Activated T-cell treated with anti-CD3 and anti-CD28 coated beads, Interleukin-2, amount 50 U/mL, for 72 hours (primary cell): ENCODE measurements at places on chromosomes 4 and X. TPM values are rescaled to one million over a fixed set of nuclear protein-coding genes. Genes with fewer than 3 reads are reported as not detected.

DNA sequence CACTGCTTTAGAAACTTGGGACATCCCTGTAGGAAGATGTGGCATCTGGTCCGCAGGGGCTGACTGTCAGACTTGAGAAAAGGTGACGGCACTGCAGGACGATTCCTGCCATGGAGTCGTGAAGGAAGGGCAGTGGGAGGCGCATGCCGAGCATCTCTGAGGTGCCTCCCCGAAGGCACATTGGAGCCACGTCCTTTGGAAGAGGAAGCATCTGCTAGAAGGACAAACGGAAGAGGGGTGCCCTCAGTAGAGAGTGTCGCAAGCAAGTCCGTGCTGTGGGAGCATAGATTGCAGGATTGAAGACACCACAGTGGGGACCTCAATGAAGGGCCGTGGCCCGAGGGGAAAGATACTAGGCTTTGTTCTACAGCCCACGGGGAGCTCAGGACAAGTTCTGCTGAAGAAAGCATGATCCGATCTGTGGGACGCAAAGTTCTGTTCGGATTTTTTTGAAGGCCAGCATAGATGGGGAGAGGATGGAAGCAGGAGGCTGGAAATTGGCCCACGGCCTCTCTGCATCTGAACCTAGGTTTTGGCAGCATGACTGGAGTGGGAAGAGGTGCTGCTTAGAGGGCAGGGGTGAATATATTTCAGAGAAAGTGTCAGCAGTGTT, 24.2 kb upstream of the HELT start:
- no peak for DNase-seq

GRCh38 chr4:165763640-165764039, 109.4 kb upstream of the TLL1 start:
- no peak for DNase-seq

DNA sequence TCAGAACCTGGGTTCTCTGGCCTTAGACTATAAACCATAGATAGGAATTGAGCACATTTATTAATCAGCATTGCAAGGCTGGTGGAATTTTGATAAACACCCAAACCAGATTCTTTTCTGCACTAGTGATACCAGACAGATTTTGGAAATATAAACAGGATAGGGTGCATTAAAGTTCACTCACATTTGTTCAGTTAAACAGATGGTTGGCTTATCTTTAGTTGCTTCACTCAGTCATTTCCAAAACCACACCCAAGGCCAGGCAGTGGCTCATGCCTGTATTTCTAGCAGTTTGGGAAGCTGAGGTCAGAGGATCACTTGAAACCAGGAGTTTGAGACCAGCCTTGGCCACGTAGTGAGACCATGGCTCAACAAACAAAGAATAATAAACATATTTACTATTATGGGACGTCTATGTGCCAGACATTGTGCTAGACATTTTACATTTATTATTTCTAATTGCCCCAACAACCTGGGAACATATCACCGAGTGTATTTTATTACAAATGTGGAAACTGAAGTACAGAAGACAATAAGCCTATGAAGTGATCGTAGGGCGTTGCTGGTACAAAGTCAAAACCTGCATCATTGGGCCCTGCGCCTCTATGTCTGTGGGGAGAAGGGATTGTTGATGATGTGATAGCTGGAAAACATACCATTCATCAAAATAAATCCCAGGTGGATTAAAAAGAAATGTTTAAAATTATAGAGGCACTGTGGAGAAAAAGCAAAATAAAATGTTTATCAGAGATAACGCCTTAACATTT, 15.0 kb downstream of the ADD1 start:
- DNase-seq = no peak

SHISA3 gene
- 0.23 TPM for total RNA-seq

CD38 gene
- total RNA-seq = 62.9 TPM
